ENCODE measurements at places on chromosomes 6 and 20. TPM values are rescaled to one million over a fixed set of nuclear protein-coding genes. Genes with fewer than 3 reads are reported as not detected.

GRCh38 chr6:4848382-4849068 lies 72.3 kb downstream of the CDYL start:
- H3K4me1 ChIP-seq = no peaks in the 10 kb centered on the region
- H3K4me3 ChIP-seq = no peak overlapping the region
- H3K27ac ChIP-seq = no peak overlapping the region
- peak; percentile 10 for DNase-seq

- no peaks in the 10 kb centered on the region for H3K4me1 ChIP-seq
- no peak overlapping the region for H3K27ac ChIP-seq
- no peak overlapping the region for H3K4me3 ChIP-seq
These were observed 248.7 kb upstream of the JAG1 start for GRCh38 chr20:10922506-10922905.

- H3K4me1 ChIP-seq = peaks cover 5% of the 10 kb centered on the region
- H3K27ac ChIP-seq = no peak overlapping the region
- H3K4me3 ChIP-seq = no peak overlapping the region
- no peak for DNase-seq
These were observed 55.6 kb upstream of the POLR1H start for GRCh38 chr6:30005482-30005881.

GRCh38 chr20:39146394-39146793 lies 184.2 kb downstream of the DHX35 start:
- H3K36me3 ChIP-seq = no peaks in the 10 kb centered on the region
- H3K27me3 ChIP-seq = no peaks in the 10 kb centered on the region
- H3K4me1 ChIP-seq = no peaks in the 10 kb centered on the region
- DNase-seq = no peak
- H3K27ac ChIP-seq = no peak overlapping the region

- DNase-seq = no peak
- no peaks in the 10 kb centered on the region for H3K4me1 ChIP-seq
- H3K27me3 ChIP-seq = no peaks in the 10 kb centered on the region
- H3K27ac ChIP-seq = no peak overlapping the region
These were observed 42.0 kb downstream of the ERMARD start for GRCh38 chr6:169793408-169793807.

- no peak overlapping the region for H3K27ac ChIP-seq
- H3K4me3 ChIP-seq = no peak overlapping the region
- no peaks in the 10 kb centered on the region for H3K36me3 ChIP-seq
- no peaks in the 10 kb centered on the region for H3K27me3 ChIP-seq
These were observed 28.2 kb upstream of the TAB2 start for GRCh38 chr6:149289192-149289781.

GRCh38 chr6:17768388-17768787 lies 61.7 kb upstream of the NUP153 start:
- no peak for DNase-seq
- no peak overlapping the region for H3K27ac ChIP-seq
- no peak overlapping the region for H3K4me3 ChIP-seq
- H3K4me1 ChIP-seq = no peaks in the 10 kb centered on the region

DNA sequence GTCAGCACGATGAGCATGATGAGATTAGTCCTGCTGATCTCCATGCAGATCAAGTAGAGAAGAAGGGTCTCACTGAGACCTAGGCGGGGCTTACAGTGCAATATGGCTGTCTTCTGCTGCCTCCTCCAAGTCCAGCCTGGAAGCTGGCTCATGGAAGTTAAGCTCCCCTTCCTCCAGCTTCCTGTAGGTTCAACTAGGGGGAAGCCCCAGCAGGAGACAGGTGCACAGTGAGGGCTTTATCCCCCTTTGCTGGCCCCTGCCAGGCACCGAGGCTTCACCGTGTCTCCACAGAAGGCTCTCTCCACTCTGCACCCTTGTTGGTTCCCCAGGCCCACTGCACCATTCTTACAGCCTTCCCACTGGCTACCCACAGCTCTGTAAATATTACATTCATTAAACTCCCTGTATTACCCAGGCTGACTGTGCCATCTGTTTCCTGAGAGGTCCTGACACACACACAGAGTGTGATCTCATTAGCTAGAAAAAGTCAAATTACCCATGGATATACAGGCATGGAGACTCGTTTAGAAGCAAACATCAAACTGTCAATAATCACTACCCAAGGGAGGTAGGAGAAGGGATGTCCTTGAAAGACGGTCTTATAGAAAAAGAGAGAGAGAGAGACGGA lies 90.4 kb downstream of the SLC2A10 start:
- H3K4me3 ChIP-seq = no peak overlapping the region
- no peaks in the 10 kb centered on the region for H3K4me1 ChIP-seq
- no peak overlapping the region for H3K27ac ChIP-seq
- H3K27me3 ChIP-seq = peaks cover 3% of the 10 kb centered on the region
- no peaks in the 10 kb centered on the region for H3K36me3 ChIP-seq

GRCh38 chr20:37257988-37258387 lies 3.6 kb downstream of the GHRH start:
- H3K36me3 ChIP-seq = no peaks in the 10 kb centered on the region
- H3K27ac ChIP-seq = no peak overlapping the region
- no peaks in the 10 kb centered on the region for H3K4me1 ChIP-seq
- H3K4me3 ChIP-seq = no peak overlapping the region

- DNase-seq = no peak
- no peak overlapping the region for H3K4me3 ChIP-seq
- H3K27me3 ChIP-seq = no peaks in the 10 kb centered on the region
- H3K27ac ChIP-seq = no peak overlapping the region
- no peaks in the 10 kb centered on the region for H3K36me3 ChIP-seq
- H3K4me1 ChIP-seq = no peaks in the 10 kb centered on the region
These were observed 152.9 kb downstream of the RNASET2 start for GRCh38 chr6:166803471-166803870.

GRCh38 chr20:50980071-50980681 lies 21.6 kb downstream of the MOCS3 start:
- H3K36me3 ChIP-seq = no peaks in the 10 kb centered on the region
- H3K27me3 ChIP-seq = peaks cover 6% of the 10 kb centered on the region
- H3K27ac ChIP-seq = no peak overlapping the region
- no peak for DNase-seq
- H3K4me3 ChIP-seq = no peak overlapping the region

DNA sequence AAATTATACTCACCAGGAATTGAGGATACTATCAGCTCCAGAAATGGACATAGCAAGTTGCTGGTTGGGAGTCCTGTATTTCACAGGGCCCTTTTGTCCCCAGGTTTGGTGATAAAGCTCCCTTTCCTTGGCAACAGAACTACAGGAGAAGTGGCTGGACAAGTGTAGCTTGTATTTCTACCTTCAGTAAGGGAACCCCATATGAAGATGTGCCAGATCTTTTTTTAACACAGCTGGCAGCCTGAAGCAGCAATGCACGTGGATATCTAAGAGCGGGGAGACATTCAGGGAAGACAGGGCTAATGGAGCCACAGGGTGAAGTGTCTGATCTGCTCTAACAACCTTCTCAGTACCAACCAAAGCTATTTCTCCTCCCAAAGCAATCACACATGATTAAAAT lies 373.9 kb upstream of the ID4 start:
- H3K36me3 ChIP-seq = no peaks in the 10 kb centered on the region
- H3K4me1 ChIP-seq = peaks cover 13% of the 10 kb centered on the region
- DNase-seq = no peak
- no peak overlapping the region for H3K4me3 ChIP-seq
- H3K27me3 ChIP-seq = no peaks in the 10 kb centered on the region

DNA sequence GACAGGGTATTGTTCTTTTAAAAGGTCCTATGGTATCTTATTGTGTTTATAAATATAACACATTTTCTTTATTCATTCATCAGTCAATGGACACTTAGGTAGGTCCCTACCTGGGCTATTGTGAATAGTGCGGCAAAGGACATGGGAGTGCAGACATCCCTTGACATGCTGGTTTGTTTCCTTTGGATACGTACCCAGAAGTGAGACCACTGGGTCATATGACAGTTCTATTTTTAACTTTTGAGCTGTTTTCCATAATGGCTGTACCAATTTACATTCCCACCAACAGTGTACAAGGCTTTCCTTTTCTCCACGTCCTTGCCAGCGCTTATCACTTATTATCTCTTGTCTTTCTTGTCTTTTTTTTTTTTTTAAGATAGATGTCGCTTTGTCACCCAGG lies 627.5 kb downstream of the PRKN start:
- H3K36me3 ChIP-seq = no peaks in the 10 kb centered on the region
- no peak for DNase-seq
- H3K27me3 ChIP-seq = no peaks in the 10 kb centered on the region
- no peak overlapping the region for H3K4me3 ChIP-seq

DNA sequence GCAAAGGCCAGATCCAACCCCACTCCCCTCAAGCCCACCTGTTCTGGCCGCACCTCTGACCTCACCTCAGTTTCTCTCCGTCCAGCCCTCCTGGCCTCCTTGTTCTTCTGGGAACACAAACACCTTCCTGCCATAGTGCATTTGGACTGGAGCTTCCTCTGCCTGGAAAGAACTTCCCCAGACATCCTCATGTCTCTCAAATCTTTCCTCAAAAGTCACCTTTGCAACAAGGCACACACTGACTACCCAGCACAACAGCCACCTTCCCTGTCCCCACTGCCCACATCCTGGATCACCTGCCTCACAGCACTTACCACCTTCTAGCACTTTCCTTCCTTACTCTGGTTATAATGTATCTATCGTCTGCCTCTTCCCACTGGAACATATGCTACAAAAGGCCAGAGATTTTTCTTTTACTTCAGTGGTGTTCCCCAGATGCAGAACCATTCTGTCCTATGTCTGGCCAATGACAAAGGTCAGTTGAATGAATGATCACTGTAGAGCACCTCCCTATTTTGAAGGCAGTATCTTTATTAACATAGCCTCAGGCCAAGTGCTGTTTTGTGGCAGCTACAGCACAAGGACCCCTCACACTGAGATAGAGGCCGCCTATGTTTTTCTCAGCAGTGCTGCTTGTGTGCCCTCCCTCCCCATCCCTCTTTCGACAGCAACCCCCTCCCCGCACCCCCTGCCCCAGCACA lies 4.1 kb downstream of the HLA-B start:
- H3K4me1 ChIP-seq = no peaks in the 10 kb centered on the region
- no peaks in the 10 kb centered on the region for H3K27me3 ChIP-seq
- no peak for DNase-seq

DNA sequence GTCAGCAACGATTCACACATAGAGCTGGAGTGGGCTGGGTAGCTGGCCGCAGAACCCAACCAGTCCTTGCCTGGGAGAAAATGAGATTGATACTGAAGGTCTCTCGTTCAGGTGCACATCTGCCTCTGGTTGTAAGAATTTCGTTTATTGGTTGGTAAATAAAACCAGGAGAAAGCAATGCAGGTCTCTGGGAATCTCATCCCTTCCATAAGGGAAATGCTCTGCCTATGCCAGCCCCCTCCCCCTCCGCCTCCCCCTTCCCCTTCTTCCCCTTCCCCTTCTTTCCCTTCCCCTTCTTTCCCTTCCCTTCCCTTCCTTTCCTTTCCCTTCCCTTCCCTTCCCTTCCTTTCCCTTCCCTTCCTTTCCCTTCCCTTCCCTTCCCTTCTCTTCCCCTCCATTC lies 107.3 kb downstream of the DTD1 start:
- H3K27ac ChIP-seq = no peak overlapping the region
- no peak for DNase-seq
- no peaks in the 10 kb centered on the region for H3K4me1 ChIP-seq
- H3K27me3 ChIP-seq = no peaks in the 10 kb centered on the region
- no peak overlapping the region for H3K4me3 ChIP-seq
- no peaks in the 10 kb centered on the region for H3K36me3 ChIP-seq

GRCh38 chr6:33880766-33881165 lies 77.0 kb upstream of the MLN start:
- no peak overlapping the region for H3K27ac ChIP-seq
- H3K27me3 ChIP-seq = no peaks in the 10 kb centered on the region
- DNase-seq = peak; percentile 63
- H3K4me3 ChIP-seq = no peak overlapping the region
- H3K4me1 ChIP-seq = no peaks in the 10 kb centered on the region

DNA sequence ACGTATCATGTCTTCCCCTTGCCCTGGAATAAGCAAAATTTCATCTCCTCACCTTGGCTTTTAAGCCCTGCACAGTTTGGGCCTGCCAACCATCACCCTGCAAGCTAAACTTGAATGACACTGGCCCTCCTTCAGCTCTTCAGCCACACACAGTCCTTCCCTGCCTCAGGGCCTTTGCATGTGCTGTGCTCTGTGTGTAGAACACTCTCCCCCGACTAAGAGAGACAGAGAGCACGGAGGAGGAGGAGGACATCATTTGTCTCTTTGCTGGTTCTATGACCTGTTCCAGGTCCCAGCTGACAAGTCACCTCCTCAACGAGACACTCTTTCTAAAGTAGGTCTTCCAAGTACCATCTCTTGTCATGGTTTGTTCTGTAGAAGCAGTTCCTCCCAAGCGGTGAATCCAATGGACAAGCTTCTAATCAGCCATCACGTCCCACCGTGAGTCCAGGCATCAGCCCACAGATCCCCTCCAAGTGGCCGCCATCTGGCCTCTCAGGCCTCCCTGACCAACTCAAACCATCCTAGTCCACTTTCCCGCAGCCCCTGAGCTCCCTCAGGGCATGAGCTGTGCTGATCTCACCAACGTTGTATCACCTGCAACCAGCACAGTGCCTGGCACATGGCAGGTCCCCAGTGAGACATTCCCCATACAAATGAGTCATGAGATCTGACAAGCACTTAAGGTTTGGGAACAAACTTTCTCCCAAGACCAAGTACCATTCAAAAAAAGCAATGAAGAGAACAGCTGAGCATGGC lies 30.5 kb downstream of the NFATC2 start:
- H3K27ac ChIP-seq = no peak overlapping the region
- no peak overlapping the region for H3K4me3 ChIP-seq
- no peaks in the 10 kb centered on the region for H3K27me3 ChIP-seq
- DNase-seq = peak; percentile 7
- H3K36me3 ChIP-seq = peaks cover 5% of the 10 kb centered on the region

DNA sequence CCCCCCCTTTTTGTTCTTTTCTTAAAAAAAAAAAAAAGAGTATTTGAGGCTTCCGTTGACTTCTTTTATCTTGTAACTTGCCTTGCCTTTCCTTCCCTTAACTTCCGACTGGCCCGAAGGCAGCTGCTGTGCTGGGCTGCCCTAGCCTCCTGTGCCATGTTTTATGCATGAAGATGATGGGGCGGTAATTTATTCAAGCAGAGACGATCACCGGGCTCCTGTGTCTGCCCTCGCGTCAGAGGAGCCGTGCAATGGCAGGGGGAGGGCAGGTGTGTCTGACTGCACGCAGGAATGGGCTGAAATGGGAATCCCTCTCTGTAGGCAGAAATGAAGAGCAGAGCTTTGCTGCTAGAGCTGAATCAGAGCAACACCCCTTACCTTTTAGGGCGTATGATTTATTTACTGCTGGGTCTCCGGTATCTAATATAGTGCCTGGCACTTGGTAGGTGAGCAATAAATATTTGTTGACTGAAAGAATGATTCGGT lies 106.3 kb upstream of the RIPOR2 start:
- H3K4me3 ChIP-seq = no peak overlapping the region
- no peaks in the 10 kb centered on the region for H3K36me3 ChIP-seq
- no peak for DNase-seq
- H3K27me3 ChIP-seq = no peaks in the 10 kb centered on the region
- H3K4me1 ChIP-seq = no peaks in the 10 kb centered on the region

GTSF1L gene
- not detected for total RNA-seq

UST gene
- total RNA-seq = 24.0 TPM

FKBP1A gene
- 308 TPM for total RNA-seq

NOL4L gene
- total RNA-seq = 15.6 TPM

AK9 gene
- total RNA-seq = 10.4 TPM

C20orf141 gene
- total RNA-seq = not detected

MPC1 gene
- 60.8 TPM for total RNA-seq

Measured in lung (tissue), 17 donors.